ENCODE measurements at places on chromosomes 7 and 10.

GRCh38 chr10:69457771-69458237 is 6.5 kb downstream of the TSPAN15 start:
- no peak for DNase-seq

- no peak for DNase-seq
Measured at GRCh38 chr7:140841166-140841715, 83.5 kb downstream of the BRAF start.

DNA sequence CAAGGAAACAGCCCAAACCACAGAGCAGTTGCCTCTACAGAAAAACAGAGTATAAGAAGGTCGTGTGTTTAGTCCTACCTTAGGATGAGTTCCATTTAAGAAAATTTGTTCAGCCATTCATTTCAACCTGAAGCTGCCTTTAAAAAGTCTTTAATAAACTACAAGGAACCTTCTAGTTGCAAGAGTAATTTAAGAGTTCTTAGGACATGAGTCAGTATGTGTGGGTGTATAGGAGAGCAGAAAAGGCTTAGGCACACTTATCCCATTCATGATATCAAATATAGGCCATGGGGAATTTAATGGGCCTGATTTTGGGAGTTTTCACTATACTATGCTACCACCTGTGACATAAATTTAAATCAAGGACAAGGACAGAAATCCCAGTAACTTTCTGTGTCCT is 496.8 kb downstream of the TFEC start:
- no peak for DNase-seq

DNA sequence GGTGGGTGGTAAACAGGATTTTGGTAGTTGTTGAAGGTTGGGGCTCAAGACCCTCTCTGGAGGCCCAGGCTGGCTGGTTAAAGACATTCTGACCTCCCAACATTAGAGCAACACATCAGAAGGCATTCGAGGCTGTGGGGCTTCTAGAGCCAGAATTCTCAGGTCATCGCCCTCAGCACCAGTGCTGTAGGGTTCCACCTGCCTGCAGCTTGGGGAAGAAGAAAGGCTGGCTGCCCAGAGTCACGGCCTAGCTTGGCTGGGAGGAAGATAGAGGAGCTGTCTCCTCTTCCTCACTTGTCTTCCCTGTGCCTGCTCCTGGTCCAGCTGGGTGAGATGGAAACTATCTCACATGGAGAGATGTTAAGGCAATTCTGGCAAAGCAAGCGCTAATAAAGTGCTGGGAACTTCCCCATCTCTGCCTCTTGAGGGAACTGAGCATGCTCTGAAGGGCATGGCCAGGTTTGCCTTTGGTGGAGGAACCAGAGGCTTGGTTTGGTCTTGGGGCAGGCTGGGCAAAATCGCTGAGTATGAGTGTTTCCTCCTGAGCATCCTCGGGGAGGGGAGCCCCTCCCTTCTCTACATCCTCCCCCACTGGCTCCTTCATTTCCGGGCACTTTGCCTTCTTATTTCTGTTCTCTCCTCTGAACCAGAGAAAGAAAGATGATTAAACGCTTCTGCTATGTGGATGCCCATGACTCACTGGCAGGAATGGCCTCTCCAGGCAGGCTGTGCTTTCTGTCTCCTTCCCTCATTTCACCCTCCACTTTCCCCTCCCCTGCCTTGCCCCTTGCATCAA is 509.0 kb upstream of the PODXL start:
- no peak for DNase-seq

DNA sequence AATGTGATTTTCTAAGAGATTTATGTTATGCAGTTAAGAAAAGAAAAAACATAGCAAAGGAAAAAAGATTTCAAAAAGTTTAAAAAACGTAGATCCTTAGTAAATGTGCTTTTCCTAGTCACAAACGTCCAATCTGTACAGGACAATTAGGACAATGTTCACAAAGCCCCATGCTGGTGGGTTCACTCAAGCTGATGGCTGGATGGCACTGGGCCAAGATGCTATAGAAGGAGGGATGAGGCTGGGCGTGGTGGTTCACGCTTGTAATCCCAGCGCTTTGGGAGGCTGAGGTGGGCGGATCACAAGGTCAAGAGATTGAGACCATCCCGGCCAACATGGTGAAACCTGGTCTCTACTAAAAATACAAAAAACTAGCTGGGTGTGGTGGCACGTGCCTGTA is 22.1 kb downstream of the SVIL start:
- no peak for DNase-seq

DNA sequence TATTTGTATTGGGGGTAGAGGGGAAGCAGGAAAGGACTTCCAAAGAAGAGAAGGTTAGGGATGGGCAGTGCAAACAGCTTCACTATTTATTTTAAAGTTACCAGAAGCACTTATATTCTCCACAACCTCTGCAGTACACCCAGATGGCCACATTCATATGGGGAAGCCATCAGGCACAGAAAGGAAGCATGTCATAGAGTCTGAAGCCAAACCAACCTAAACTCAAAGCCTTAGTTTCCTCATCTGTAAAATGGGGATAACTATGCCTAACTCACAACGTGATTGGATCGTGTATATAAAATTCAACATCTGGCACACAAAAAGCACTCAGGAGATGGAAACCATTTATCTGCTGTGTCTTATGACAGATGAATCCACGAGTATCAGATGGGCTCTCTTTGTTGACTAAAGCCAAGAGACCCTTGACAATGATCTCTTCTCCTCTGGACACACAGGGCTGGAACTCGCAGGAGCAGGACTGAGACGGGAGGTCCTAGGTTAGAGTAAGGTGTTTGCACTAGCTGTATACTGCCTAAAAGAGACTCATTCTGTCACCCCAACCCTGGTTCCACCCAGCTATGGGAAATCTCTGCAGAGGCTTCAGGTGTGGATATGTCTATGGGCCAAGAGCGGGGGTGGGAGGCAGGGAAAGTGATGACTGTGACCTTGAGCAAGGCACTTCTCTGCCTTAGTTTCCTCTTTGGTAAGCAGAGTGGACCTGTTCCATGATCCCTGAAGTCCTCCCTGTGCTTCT is 1.8 kb downstream of the KIAA1549 start:
- no peak for DNase-seq

- no peak for DNase-seq
Measured at GRCh38 chr10:88120075-88120474, 256.6 kb downstream of the PTEN start.

DNA sequence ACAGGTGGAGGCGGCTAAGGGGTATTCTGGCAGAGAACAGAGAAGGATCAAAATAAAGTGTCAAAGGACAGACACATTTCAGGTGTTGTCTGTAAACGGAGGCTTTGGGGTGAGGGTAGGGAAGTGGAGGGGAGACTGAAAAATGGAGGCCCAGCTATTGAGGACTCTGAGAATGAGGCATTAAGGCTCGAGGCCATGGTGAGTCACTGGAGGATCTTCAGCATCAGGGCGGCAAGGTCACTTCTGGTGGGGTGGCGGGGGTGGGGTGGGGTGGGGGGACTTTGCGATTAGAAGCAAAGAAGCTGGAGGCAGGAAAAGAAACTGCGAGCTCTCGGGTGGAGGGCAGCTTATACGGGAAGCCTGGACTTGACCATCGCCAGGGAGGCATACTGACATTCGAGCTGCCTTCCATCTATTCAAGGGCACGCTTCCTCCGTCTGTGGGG is 58.4 kb upstream of the PCGF5 start:
- DNase-seq, result no peak

GRCh38 chr7:45638916-45639315 is 64.7 kb downstream of the ADCY1 start:
- DNase-seq, result peak; percentile 26

DNA sequence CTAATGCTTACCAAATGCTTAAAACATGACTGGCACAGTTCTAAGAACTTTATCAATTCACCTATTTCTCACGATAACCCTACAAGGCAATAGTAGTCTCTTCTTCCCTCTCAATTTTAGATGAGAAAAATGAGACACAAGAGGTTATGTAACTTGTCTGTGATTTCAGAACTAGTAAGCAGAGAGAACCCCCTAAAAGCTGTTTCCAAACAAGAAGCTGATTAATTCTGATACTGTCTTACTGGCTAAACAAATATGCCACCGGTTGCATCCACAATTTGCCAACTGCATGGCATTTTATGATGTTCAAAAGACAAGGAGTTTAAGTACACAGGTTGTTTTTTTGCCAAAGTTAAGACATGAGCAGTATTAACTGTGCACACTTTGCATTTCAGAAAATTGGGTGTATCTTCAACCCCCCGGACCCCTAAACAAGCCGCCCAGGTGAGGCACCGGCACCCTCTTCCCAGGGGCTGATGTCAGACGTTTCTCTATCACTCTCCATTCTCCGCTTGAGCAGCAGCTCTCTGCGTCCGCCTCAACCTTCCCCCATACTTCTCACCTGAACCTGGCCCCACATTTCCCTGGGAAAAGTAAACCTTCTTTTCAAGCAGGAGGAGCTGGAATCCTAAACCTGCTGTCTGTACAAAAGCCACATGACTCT is 21.7 kb downstream of the RSU1 start:
- no peak for DNase-seq

GRCh38 chr10:27537787-27538186 is 33.7 kb downstream of the RAB18 start:
- no peak for DNase-seq

DNA sequence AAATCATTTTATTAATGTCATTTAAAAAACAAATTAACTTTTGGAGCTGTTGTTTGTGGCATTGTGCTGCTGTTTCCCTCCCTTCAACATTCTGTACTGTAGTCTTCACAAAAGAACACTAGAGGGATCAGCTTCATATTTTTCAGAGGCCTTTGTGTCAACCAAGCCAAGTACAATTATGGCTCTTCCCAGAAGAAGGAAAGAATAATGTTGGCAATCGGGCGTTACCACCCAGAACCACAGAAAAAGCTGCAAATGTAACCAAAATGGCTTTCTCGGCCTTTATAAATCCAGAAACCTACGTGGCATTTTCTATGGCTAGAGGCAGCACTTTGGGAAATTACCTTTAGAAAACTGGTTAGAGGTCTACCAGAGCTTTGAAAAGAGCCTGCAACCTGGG is 98.8 kb upstream of the COL1A2 start:
- DNase-seq, result no peak

DNA sequence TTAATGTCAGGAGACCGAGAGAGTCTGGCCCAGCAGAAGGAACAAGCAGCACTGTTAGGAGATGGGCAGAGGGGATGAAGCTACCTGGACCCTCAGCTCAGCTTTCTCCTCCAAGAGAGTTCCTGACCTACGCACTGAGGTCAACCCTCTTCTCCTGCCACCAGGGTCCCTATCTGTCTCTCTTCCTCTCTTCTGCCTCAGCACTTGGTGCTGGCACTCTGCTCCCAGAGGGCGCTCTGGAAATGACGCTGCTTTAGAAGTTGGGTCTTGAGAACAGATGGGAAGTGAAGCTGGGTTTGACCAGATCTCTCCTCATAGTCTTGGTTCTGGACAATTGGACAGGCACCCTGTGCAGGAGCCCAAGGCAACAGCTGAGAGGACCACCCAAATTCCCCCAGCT is 216.0 kb upstream of the AGK start:
- no peak for DNase-seq

DNA sequence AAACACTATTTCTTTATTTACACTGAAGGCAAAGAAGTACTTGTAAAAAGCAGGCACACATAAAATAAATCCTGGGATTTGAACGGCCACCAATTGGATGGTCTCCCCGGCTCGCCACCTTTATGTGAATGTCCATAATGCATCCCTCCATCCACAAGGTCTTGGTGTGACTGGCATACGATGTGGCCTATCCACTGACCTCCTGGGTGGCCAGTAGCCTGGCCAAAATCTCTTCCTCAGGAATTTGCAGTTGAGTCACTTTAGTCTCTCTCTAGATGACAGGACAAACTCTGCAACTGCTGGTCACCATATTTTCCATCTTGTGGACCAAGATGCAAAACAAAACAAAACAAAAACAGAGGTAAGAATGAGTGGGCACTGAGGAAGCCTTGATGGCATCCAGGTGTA is 39.1 kb downstream of the CDK1 start:
- no peak for DNase-seq

DNA sequence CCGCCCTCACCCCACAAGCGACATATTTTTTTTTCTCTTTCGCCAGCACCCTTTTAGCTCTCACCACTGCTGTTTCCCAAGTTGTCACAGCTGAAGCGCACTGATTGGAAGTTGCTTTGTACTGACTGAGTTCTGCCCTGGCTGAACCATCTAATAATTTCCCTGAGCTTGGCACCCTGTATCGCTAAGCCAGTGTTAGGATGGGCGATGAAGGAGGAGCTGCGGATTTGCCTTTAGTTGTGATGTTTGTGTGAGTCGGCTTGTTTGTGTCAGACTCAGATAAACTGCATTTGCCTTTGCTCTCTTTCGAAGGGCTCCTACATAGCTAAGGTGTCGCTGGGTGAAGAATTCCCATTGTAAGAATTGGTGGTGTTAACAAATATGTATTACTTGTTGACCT is 1.3 kb upstream of the ATXN7L1 start:
- no peak for DNase-seq

- DNase-seq, result no peak
Measured at GRCh38 chr10:26931223-26931622, 70.5 kb upstream of the ABI1 start.

- peak; percentile 15 for DNase-seq
Measured at GRCh38 chr7:158414002-158414401, 173.6 kb downstream of the PTPRN2 start.

DNA sequence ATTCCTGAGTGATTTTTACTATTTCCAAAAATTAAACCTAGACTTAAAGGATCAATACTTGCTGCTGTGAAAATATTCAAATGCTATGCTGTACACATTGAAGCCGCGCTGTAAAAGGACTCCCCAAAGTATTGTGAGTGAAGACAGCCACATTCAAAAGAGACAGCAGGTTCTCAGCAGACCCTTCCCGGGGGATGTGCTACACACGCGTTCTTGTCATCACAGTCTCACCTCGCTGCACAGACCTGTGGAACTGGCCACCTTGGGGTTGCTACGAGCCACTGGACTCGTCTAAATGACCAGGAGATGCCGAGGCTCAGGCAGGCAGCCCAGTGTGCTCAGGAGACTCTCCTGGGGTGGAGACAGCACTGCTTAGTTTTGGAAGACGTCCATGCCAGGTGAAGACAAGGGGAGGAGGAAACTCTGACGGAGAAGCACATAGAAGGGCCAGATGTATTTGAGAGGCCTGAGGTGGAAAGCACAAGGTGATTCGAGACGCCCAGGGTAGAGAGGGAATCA is 367.7 kb upstream of the SHH start:
- DNase-seq, result no peak

DNA sequence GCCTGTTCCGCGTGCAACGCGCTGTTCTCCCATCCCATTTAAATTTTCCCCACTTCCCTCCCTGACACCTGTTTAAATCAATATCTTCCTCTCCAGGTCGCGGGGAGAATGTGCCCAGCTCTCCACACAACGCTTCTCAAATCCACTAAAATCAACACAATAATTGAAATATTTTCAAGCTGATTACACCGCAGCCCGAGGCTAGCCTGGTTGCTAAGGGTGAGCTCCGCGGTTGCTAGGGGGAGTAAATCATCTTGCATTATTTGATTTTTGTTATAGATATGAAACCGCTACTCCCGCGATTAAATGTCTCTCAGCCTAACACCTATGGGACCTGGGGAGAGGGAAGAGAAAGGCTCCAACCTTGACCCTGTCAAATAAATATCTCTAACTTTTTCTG is 36.2 kb downstream of the UNCX start:
- DNase-seq, result no peak
